Activated CD4-positive, alpha-beta T cell treated with anti-CD3 and anti-CD28 coated beads for 1 hour (primary cell): ENCODE measurements at places on chromosomes 2 and 18.

DNA sequence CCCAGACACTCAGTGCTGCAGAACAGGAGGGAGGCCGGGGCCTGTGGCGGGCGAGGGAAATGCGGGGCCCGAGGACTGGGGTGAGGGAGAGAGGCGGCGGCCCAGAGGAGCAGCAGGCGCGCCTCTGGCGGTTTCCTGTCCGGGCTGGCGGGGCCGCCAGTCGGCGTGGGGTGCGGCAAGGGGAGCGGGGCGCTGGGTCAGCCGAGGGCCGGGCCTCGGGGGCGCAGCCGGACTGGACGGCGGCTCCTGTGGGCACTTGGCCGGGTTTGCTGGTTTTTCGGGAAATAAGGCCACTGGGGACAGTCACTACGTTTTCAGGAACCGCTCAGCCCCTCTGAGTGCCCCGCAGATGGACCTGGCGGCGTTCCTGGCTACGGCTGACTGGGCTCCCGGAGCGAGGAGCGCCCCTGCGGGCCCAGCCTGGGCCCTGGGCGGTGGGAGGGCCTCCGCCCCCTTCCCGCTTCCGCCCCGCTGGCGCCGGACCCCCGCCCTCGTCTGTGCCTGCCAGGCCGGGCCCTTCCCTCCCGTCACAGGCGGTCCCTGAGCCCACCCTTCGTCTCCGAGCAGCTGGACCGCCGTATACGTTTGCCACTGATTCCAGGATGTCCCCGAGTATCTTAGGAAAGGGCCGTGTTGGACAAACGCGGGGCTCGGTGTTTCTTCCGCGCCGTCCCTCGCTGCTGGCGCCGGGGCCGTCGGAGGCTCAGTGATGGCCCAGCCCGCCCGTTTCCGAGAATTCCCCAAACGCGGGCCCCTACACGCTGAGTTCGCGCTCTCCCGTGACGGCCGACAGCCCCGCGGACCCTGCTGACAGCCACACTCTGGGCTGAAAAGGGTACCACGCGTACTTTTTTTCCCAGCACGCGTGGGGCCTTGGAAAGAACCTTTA is 84.6 kb downstream of the FAM210A start:
- DNase-seq: no peak

DNA sequence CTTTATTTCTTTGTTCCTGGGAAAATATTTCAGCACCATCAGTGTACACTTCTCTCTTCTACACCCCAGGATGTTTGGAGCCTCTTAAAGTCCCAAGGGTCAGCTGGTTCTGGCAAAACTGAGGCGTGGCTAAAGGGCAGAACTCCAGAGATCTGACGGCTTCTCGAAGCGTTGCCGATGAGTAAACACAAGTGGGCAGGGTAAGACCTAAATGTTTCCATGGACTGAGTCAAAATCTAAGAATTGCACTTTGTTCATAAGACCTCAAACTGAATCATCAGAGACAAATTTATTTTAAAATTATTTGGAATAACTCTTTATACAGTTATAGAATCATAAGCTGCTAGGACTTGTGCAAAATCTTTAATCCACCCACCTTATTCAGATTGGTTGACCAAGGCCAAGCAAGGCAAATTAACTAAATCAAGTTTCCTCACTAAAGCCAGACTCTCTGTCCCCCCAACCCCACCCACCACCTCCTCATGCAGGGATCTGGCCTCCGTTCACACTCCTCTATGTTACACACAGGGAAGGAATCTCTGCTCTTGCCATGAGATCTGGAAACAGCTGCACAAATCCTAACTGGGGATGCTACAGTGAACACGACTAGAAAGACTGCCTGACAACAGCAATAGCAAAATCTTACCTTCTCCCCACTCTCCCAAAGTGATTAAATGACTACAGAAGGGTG is 342.6 kb upstream of the KLHL29 start:
- no peak for DNase-seq

DNA sequence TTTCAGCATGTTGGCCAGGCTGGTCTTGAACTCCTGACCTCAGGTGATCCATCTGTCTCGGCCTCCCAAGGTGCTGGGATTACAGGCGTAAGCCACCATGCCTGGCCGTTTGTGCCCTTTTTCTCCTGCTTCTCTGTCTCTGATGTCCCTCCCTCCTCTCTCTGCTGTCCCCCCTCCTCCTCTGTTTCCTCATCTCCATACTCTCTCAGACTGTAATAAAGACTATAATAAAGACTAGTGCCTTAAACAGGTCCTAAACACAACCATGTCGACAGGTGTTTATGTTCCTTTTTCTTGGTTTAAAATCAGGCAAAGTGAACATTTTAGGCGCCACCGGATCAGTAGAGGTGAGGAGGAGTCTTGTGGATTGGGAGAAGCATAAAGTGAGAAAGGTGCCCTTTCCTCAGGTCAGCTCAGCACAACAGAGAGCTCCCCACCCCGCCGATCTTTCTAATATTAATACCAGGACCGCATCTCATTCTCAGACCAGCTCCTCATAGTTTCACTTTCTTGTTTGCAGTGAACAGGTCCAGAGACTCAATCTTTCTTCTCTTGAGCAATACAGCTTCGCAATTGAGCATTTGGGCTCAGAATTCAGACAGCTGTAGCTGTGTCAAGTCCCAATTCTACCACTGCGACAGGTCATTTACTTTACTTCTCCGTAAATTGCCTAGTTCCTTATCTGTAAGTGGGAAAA is 23.7 kb downstream of the TIMM21 start:
- no peak for DNase-seq

DNA sequence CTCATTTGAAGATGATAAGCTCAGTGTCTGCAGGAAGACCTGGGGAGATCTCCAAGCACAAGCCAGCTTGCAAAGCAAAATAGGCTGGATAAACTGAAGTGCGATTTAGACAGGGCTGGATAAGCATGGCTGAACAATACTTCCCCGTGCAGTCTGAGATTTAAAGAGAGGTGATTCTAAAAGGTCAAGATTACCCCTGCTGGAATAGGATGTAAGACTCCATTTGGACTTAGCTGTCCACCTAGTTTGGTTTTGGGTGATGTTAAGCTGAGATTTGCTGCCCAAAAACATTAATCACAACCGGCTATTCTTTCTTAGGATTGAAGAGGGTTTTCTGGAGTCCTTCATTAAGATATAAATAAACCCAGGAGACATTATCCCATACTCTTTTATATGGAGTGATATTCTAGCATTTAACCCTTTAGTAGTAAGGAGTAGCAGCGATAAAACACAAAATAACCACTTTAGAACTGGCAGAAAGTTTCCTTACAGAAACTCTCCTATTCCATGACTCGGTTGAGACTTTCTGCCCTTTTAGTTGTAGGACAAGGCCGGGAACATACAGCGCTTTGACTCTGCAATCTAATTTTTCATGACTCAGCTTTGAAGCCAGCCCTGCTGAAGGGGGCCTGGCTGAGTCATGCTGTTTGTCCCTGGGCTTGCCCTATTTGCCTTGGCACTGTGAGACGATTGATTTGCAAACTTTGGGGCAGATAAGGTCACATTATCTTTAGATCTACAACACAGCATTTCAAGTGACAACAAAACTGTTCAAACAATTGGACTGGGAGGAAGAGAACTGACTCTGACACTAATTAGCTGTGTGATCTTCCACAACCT is 238.2 kb downstream of the GCA start:
- no peak for DNase-seq

- no peak for DNase-seq
Measured at GRCh38 chr2:120206022-120206581, 17.1 kb downstream of the TMEM185B start.

- DNase-seq: no peak
Measured at GRCh38 chr2:237291138-237291792, 122.7 kb downstream of the COL6A3 start.

GRCh38 chr2:49111456-49111855 is 42.9 kb downstream of the FSHR start:
- no peak for DNase-seq

DNA sequence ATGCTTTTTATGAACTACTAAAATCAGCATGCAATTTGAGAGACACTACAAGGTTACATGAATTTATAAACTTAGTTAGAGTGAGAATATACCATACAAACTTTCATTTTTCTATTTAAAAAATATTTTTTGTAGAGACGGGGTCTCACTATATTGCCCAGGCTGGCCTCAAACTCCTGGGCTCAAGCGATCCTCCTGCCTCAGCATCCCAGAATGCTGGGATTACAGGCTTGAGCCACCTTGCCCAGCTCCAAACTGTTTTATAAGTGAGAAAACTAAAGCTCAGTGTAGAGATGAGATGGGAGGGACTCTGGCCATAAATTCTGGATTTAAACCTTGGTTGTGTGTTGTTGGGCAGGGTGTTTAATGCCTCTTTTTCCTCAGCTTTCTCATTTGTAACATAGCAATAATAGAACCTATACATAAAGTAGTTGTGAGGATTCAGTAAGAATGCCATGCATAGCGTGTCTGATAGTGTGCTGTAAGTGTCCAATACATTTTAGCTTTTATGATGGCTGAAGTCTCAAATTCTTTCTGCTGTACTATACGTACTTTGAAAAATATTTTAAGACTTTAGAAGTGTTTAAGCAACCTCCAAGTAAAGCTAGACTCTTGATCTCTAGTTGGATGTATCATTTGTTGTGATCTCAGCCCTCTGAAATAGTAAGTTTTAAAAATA is 9.7 kb downstream of the CAB39 start:
- DNase-seq: no peak

DNA sequence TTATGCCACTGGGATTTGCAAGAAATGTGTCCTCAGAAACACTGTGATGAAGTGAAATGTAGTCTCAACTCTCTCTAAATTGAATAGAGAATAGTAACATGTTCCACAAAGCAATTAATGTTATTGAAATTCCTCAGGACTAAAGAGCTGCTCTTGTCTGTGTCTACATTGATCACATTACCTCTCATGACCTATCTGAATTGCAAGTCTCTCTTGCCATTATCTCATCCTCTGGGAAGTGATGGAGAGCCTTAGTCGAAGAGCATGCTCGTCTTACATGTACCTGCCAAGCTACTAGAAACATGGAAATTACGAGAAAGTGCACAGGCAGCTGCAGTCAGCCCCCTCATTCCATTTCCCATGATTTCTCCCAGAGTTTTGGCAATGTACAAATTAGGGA is 561.1 kb upstream of the ZNF804A start:
- no peak for DNase-seq

DNA sequence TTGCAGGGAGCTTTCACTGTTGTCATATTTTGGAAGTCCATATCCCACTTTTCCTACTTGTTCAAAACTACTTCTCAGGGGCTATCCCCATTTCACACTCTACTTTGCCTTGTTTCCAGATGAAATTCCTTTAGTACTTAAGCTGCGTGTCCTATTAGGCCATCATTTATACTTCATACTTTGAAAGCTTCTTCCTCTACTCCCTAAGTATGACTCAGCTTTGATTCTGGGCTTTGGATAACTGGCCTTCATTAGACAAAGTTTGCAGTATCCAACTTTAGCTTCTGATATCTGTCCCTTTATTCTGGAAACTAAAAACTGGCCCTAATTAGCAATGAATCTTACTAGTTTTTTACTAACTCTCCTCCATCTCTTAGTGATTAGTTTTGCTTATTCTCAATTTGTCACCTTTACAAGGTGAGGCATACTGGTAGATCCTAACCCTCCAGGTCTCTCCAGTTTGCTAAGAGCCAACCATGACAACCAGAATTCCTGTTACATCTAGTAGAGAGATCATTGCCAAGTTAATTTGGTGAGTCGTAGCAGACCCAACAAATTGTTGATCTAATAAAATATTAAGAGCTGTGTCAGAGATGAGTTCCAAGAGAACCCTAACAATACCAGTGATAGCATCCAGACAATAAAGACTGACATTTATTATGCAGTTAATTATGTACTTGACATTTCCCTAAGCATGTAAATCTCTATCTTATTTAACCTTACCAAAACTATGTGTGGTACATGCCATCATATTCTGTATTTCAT is 31.2 kb upstream of the ITGAV start:
- no peak for DNase-seq

DNA sequence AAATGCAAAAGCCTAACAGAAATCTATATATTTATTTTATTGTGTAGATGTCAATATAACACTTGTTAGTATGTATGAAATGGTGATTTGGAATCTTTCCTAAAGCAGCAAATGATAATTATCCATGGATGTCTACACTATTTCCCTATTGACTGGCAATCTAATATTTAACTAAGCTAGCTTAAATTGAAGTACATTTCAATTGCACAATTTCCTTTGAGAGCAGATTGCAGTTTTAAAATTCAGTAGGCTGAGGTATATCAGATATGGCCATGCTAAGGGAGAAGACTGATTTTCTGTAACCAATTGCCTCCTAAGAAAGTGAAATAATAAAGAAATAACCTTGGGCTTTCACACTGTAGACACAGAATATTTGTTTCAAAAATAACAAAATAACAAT is 90.1 kb upstream of the KCNJ3 start:
- DNase-seq: no peak

- no peak for DNase-seq
Measured at GRCh38 chr2:239315308-239315707, 85.5 kb downstream of the HDAC4 start.

- no peak for DNase-seq
Measured at GRCh38 chr2:100601661-100602060, 38.9 kb downstream of the PDCL3 start.

DNA sequence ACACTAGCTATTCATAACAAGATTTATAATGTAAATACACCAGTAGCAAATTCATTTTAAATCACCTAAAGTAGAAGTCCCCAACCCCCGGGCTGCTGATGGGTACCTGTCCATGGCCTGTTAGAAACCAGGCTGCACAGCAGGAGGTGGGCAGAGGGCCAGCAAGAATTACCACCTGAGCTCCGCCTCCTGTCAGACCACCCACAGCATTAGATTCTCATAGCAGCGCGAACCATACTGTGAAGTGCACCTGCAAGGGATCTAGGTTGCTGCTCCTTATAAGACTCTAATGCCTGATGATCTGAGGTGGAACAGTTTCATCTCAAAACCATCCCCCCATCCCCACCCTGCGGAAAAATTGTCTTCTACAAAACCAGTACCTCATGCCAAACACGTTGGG is 71.3 kb downstream of the KANSL1L start:
- DNase-seq: no peak

DNA sequence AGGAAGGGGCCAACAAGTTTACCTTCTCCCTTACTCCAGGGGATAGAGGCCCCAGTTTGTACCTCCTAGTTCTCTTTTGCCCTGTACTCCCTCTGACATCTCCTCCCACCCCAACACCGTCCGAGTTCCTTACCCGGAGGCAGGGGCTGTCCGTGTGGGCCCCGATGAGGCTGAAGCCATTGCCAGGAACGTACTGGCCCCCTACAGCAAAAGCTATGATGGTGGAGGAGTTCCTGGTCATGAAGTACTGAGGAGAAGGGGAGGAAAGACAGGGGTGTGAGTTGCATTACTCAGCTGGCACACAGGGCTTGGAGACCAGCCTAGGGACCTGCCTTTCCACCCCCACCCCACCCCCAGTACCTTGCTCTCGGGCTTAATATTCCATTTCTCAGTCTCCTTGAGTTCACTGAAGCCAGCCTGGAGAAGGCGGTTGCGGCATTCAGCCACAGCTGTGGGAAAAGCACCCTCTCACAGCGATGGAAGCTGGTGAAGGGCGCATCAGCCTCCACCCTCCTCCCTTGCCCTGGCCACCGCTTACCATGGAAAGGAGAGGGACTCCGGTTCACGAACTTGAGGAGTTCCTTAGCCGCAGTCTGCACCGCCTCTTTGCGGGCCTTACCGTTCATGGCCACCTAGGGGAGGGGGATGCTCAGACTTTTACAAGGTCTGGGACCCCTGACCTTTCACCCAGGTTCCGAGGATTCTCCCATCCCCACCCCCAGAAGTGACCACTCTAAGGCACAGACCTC is 1.0 kb downstream of the DNPEP start:
- DNase-seq: no peak

GRCh38 chr2:158239271-158239670 is 137.6 kb downstream of the UPP2 start:
- DNase-seq: no peak
